Glomerular endothelial cell (primary cell): ENCODE measurements at places on chromosomes 5 and 9. TPM values are rescaled to one million over a fixed set of nuclear protein-coding genes. Genes with fewer than 3 reads are reported as not detected.

Gene GTF3C5
- total RNA-seq = 60.6 and 72.7 TPM in 2 replicates

DNA sequence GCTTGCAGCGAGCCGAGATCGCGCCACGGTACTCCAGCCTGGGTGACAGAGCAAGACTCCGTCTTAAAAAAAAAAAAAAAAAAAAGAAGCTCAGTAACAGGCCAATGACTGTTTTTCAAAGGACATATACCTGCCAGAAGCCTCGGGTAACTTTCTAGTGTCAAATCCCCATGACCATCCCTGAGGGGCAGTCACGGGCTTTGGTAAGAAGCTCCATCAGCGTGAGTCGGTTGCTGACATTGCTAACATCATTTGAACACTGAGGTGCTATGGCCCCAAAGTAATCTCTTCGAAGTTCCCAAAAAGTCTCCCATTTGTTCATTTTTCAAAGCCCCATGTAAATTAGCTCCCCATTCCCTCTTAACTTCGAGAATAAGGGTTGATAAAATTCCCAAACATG is 11.6 kb downstream of the NAIP start:
- DNase-seq = no peak

- DNase-seq = no peak
These were observed 97.3 kb upstream of the SH3GL2 start for GRCh38 chr9:17481565-17481964.

- DNase-seq = no peak
These were observed 245.5 kb downstream of the SMARCA2 start for GRCh38 chr9:2260417-2261306.

DNA sequence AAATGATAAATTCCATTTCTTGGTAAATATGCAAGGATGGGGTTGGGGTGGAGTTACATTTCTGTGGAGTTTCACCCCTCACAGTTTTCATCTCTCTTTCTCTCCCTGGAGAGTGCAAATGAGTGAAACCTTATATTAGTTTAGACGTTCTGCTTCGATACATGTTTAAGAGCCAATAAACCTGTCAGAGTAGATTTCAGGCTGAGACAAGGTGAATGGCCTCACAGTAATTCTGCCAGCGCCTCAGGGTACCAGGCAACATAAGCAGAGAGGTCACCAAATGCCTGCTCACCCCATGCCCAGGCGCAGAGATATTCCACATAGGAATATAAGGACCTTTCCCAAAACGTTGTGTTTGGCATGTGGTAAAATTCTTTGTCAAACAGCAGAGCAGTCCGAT is 154.9 kb upstream of the VLDLR start:
- no peak for DNase-seq

Gene SPINK7
- not detected in 2 replicates for total RNA-seq

GRCh38 chr5:181173420-181174342 is 26.3 kb downstream of the OR2V2 start:
- no peak for DNase-seq

DNA sequence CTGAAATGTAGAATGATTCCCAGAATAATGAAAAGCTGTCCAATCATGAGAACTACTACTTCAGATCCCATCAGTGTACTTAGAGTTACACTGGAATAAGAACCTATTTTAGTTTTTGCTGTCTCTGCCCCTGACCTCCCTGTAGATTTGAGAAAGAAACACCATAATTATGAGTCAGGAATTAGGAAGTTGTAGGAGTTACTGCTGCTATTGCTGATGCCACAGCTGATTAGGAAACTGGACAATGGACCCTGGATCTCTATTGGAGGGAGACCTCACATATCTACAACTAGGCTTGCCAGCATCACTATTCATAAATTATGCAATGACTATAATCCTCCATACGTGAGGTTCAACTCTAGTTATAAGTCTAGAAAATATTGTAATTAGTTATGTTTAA is 48.8 kb upstream of the EDIL3 start:
- no peak for DNase-seq

DNA sequence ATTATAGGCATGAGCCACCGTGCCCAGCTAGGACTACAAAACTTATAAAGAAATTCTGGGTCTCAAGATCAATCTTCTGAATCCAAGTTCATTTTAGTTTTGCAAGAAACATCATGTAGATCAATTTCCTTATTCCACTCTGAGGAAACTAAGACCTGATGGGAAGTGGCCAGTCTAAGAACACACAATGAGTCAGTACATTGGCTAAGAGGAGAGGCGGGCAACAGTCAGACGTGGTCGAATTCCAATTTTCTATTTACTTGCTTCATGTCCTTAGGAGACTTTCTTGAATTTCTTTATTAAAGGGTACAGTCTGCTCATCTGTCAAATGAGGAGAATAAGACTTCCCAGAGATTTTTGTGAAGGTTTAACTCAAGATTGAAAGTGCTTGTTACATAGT is 432.1 kb upstream of the BRINP1 start:
- DNase-seq = no peak

DNA sequence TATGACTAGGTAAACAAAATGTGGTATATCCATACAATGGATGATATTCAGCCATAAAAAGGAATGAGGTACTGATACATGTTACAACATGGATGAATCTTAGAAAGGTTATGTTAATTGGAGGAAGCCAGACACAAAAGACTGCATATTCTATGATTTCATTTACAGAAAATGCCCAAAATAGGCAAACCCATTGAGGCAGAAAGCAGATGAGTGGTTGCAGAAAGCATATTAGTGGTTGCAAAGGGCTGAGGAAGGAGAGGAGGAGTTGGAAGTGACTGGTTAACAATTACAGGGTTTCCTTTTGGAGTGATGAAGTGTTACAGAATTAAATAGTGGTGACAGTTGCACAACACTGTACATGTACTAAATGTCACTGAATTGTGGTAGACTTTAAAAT is 17.7 kb downstream of the PLGRKT start:
- DNase-seq = no peak

DNA sequence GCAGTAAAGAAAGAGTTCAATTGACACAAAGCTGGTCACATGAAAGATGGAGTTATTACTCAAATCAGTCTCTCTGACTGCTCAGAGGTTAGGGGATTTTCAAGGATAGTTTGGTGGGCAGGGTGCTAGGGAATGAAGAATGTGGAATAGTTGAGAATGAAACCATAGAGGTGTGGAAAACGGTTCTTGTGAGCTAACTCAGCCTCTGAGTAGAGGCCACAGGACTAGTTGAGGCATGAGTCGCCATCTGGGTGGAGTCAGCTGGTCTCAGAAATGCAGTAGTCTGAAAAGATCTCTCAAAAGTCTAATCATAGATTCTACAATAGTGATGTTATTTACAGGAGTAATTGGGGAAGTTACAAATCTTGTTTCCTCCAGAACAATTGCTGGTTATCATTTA is 178.9 kb upstream of the SPEF2 start:
- DNase-seq = no peak

DNA sequence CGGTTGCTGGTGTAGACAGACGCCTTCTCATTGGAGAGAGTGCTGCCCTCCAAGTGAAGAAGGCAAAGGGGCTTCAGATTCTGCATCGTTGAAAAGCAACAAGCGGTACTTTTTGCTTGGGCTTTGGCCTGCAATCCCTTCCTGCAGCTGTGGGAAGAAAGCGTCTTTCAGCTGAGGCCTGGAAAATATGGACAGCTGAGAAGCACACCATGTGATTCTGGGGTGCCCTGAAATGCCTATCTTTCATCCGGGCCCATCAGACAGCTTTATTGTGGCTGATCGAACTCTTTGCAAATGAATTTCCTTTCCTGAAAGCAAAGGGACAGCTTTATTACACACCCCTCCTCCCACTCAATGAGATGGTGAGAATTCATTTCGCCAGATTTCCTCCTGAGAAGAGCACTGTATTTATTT is 74.0 kb downstream of the NSG2 start:
- no peak for DNase-seq

DNA sequence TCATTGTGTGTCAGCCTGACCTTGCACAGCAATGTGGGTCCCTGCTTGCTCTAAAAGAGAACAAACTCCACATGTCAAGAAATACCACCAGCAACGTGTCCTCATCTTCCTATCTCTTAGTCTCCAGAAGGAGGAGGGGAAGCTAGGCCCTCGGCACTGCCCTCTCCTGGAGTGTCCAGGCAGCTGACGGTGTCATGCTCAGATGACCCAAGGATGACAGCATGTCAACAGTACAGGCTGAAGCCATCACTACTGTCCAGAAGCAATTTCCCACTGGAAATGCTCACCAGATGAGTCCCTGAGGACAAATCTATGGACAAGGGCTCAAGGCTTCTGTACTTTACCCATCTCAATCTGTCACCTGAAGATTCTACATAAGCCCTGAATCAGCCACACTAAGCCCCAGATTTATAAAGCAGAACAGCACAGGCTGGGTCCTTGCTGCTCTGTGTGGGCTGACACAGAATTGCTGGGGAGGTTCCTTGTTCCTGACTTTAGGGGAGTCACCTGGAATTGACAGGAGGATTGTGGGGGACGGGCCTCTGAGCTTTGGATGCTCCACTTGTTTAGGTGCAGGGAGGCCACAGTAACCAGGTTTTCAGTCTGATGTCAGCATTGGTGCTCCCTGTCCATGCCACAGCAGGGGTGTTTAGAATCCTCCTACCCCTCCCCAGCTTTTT is 210.2 kb downstream of the DAB2IP start:
- DNase-seq = no peak

Gene SPINK13
- total RNA-seq = not detected in 2 replicates

Gene AQP3
- total RNA-seq = 0.18 and 0.68 TPM in 2 replicates

GRCh38 chr9:5886114-5886939 is 4.4 kb upstream of the MLANA start:
- no peak for DNase-seq

Gene NCS1
- 39.5 and 42.1 TPM in 2 replicates for total RNA-seq

Gene CCNI2
- total RNA-seq = not detected in 2 replicates

GRCh38 chr5:17434982-17435381 is 63.0 kb upstream of the TAF11L2 start:
- no peak for DNase-seq

GRCh38 chr5:157463621-157464518 is 3.9 kb downstream of the NIPAL4 start:
- DNase-seq = no peak

Gene PRPF4
- 23.1 and 23.7 TPM in 2 replicates for total RNA-seq
